ENCODE measurements at places on chromosomes 5 and 9.

DNA sequence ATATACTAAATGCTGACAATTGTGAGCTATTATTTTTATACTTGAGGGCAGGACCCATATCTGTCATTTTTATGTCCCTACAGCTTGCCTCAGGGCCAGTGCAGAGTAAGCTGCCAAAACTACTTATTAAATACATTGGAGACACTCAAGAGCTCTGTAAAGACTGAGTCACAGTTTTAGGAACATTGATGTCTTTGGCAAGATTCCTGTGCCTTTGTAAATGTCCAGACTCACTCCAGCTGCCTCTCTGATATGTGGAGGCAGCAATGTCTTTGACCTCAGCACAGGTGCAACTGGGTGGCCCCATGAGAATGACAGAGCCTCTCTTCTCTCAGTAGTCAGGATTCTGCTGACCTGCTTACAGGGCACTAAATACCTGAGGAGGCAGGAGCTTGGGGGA, 363.2 kb downstream of the OSTF1 start:
- DNase-seq: no peak

- DNase-seq: no peak
Observed at GRCh38 chr5:14004598-14005394, 60.3 kb upstream of the DNAH5 start.

DNA sequence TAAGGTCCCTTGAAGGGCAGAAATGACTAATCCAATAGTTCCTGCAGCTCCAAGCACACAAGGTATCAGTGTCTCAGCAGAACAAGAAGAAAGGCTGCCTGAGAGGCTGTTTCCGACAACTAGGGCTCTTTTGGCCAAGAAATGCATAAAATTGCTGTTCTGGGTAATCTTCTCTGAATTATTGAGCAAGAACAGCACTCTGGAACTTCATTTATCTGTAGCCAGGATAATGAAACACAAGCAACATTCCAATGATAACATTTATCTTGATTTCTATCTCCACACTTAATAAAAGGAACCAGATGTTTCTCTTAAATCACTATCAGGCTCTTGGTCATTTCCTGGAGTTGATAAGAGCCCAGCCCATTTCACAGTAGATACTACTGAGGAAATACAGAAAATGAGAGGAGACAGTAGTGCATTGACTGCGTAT, 17.0 kb upstream of the AUH start:
- DNase-seq: no peak

DNA sequence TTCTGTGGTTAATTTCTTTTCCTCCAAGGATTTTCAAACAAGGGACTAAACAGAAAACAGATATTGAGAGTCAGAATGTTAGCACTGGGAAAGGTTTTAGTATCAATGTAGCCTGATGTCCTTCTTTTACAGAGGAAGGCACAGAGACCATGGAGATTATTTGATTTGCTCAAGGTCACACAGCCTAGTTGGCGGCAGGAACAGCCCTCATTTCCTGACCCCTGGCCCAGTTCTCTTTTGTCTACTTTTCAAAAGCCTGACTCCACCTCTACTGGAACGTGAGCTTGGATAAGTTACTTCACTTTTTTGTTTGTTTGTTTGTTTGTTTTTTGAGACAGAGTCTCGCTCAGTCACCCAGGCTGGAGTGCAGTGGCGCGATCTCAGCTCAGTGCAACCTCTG, 6.6 kb upstream of the NRG2 start:
- no peak for DNase-seq

- DNase-seq: peak; percentile 52
Observed at GRCh38 chr5:170633235-170634081, 129.6 kb downstream of the KCNIP1 start.

DNA sequence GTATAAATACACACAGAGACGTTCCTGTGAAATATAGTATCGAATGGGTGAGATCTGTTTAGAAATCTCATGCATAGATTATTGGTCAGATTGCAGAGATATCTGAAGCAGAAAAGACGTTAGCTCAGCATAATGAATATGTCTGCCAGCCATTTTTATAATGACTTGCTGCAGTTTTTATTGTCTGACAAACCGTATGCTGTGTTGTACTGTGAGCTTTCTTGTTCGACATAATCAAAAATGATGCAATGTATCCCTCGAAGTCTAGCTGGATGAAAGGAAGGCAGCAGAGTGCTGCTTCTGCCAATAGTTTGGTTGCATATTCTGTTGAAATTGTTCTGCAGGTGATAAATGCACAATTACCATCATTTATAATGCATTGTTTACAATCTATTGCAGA, 514.9 kb upstream of the ARRDC3 start:
- no peak for DNase-seq

DNA sequence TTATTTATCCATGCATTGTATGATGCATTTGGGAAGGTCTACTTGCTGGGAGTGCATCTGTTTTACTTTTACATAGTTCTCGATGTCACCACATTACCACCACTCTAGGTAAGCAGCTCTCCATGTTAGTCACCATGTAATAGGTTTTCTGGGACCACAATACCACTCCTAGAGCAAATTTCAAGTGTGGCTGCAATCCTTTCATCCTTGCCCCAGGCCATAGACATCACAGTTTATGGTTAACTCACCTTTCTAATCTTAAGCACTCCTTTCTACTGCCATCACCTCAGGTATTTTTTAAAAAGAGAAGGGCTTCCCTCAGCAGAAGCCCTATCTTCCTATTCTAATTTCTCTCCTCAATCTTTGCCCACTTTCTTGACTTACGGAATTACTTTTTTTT, 354.1 kb downstream of the PLK2 start:
- no peak for DNase-seq

- DNase-seq: peak; percentile 32
Observed at GRCh38 chr9:113993838-113994540, 84.1 kb downstream of the AMBP start.

GRCh38 chr5:163916861-163917260, 411.4 kb downstream of the MAT2B start:
- DNase-seq: no peak

DNA sequence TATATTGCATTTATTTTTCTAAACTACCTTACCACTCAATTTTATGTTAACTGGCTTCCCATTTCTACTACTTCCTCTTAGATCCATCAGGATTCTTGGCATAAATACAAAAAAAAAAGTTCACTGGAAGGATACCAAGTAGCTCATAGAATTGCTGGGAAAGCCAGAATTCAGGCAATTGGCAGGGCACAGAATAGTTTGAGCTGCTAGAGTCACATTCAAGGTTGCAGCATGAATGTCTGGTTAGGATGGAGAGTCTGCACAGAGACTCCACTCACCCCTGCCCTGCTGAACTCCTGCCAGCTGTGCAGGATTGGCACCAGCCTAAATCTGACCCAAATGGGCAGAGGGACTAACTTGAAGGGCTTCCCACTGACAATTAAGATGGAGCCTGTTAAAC, 4.9 kb upstream of the AMACR start:
- no peak for DNase-seq

DNA sequence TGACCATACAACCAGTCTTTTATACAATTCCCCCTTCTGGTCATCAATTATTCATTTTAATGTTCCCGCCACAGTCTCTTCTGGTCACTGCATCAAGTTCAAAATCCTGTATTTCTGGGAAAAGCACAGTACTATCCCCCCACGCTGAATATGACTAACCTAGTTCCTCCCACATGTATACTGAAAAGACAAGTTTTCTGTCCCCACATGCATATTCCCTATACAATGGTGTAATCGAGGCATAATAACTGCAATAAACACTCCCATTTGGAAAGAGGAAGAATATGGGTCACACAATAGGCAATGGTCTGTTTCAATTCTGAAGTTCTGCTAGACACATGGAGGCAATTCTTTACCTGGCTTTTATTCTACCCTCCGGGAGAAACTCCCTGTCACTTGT, 344.9 kb downstream of the EFNA5 start:
- no peak for DNase-seq

- no peak for DNase-seq
Observed at GRCh38 chr9:76298521-76299144, 95.6 kb downstream of the RFK start.

Data from T47D (cell line).